ENCODE measurements at places on chromosomes 5 and 9. TPM values are rescaled to one million over a fixed set of nuclear protein-coding genes. Genes with fewer than 3 reads are reported as not detected.

FOXD1 gene
- polyA plus RNA-seq = 4.3 TPM

PTGES2 gene
- polyA plus RNA-seq = 78.2 TPM

TRIP13 gene
- polyA plus RNA-seq = 35.4 TPM

DNA sequence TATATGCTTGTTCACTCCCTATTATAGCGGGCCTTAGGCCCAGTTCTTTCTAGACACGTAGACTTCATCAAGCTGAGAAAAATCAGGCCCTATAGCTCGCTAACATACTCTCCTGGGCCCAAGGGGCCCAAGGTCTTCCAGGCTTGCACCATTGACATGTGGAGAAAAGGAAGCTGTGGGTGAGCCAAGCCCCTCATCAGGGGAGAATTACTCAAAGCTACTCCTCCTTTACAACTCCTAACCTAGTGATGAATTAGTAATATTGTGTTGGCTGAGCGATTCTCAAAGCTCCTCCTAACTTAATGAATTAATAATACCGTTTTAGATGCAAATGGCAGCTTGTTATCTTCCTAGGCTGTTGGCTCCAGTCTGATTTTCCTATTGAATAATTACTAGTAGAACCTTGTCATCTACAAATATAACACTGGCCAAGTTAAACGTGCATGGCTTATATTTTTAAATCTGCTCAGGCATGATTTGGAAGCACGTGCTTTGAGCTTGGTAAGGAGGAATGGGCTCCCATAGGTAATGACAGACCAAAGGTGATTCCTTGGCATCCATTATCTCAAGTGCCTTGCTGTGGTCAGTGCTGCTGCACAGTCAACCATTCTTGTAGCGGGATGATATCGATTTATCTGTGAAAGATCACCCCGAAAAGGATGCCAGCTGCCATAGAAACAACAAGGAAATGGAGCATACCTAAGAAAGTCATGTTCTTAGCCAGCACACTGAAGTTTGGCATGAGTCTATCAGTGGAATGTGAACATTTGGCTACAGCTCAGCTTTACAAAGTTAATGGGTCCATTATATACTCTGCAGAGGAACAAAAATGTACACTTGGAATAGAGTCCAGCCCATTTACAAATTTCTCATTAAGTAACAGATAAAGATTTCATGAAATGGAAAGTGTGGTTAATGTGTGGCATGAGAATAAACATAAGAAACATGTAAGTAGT is 23.8 kb downstream of the LVRN start:
- DNase-seq = no peak

DNA sequence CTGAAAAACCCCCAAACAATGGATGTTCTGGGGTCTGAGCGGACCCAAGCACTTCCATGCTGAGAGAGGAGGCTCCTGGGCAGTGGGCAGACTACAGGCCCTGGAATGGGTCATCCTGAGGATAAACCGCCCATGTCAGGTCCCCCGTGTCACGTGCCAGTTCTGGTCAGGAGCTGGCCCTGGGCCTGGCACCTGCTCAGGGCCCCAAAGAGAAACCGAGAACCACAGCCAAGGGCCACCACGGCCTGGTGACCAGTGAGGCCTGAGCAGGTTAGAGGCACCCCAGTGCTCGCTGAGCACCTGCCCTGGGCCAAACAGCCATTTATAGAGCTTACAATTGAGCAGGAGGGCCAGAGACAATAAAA is 15.8 kb downstream of the LMAN2 start:
- no peak for DNase-seq

DNA sequence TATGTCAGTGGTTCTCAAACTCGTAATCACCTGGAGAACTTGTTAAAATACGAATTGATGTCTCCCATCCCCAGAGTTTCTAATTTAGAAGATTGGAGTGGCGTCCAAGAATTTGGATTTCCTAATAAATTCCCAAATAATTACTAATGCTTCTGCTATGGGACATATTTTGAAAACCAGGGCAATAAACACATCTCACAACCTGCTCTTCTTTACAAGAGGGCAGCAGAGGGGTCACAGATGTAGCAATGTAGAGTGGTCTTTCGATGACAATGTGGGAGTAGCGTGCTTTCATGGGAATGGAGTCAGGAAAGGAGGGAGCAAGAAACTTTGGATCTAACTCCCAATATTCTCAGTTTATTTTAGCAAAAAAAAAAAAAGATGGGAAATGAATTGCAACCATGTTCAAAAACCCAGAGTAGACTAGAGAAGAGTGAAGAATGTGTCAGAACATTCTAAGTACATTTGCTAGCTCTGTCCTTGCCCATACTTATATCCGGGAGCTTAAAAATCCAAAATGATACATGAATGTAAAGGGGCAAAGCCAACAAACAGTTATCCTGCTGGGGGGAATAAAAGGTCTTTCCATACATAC is 33.8 kb upstream of the ALDH1A1 start:
- no peak for DNase-seq

DNA sequence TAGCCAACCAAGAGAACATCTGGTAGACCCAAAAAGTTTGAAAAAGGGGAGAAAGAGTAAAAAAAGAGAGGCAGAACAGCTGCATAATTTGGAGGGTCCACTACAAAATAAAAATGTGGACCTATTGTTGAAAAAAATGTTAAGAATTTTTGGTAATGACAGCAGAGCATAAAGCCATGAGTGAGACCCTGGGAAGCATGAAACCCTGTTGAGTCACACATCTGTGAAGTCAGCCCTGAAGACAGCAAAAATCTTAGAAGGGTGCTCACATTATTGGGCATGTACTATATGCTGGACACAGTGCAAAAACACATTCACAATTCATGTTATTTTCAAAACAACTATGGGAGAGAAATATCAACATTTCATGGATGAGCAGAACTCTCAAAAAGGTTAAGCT is 56.4 kb upstream of the LIFR start:
- no peak for DNase-seq

DNA sequence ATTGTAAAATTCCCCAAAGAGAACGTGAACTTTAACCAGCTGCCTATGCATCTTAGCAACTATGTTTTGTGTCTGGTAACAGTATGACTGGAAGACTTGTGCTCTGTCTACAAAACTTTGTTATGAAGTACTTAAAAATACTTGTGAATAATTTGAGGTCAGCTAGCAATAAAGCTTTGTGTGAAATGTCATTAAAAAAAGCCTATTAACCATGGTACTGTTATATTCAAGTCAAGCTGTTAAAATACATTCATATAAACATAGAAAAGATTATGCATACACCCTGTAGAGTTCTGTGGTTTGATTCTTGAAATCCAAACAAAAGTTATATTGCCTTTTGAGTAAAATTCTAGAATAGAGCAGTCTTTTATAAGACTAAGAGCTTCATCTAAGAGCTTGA is 60.1 kb downstream of the VCAN start:
- DNase-seq = no peak

- no peak for DNase-seq
Measured at GRCh38 chr5:62093976-62094375, 212.0 kb upstream of the KIF2A start.
